ENCODE measurements at places on chromosomes 1 and 21.

DNA sequence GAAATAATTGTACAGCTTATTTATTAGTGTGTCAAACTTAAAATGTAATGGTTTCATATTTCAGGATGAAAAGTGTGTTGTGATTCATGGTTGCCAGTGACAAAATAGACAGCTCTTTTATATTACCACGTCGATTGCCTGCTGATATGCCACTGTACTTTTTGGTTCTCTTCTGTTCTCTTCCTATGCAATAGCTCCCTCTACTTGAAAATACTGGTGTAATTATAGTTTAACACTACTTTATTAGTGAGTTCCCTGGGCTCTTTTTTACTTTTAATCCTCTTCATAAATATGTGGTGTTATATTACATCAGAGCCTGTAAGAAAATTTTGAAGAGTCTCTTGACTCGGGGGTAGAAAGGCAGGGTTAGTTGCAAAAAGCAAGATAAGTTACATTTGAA lies 111.3 kb downstream of the PATJ start:
- DNase-seq, result no peak

DNA sequence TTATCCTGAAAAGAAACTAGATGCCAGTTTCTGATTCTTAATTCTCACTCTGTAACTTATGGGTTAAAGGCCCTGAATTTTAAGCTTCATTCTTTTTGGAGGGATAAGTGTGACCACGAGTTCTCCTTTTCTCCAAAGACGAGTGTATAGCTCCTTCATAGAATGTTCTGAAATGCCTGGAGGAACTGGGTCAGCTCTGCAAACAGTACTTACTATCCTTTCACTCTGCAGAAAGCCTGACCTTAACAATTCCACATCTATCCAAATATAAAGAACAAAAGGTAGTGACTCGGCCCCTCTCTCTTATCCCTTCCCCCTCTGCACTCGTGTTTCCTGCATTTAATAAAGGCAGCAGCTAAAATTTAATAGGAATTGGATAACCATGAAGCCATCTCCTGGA lies 150.5 kb downstream of the LYPLAL1 start:
- no peak for DNase-seq

DNA sequence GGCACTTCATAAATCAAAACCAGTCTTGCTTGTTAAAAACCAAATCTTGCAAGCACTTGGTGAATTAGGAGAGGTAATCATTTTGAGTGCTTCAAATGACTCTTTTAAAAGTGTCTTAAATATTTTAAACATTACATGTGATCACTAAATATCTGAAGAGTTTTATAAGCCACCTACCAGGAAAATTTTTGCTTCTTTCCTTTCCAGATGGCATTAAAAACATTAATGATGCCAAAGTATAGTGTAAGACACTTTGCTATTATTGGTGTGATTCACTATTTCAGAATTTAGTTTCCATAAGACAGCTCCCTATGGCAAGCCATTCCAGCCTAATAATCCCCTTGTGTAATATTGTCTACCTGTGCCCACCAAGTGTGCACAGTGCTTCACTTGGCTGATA lies 548.8 kb upstream of the ADAMTS5 start:
- DNase-seq, result no peak

DNA sequence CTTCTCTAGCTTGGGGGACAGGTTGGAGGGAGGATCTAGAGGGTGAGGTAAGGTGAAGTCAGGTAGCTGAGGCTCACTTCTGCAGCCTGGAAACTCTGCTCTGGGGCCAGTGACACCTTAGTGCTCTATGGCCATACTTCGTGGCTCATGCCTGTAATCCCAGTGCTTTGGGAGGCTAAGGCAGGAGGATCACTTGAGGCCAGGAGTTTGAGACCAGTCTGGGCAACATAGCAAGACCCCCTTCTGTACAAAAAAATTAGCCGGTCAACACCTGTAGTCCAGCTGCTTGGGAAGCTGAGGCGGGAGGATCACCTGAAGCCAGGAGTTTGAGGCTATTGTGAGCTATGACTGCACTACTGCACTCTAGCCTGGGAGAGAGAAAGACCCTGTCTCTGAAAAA lies 5.8 kb downstream of the LMNA start:
- no peak for DNase-seq

- no peak for DNase-seq
Measured at GRCh38 chr1:247056071-247056470, 22.5 kb downstream of the ZNF670 start.

GRCh38 chr1:152926091-152926490 lies 17.7 kb downstream of the IVL start:
- no peak for DNase-seq

- no peak for DNase-seq
Measured at GRCh38 chr21:21188513-21189195, 190.4 kb downstream of the NCAM2 start.

DNA sequence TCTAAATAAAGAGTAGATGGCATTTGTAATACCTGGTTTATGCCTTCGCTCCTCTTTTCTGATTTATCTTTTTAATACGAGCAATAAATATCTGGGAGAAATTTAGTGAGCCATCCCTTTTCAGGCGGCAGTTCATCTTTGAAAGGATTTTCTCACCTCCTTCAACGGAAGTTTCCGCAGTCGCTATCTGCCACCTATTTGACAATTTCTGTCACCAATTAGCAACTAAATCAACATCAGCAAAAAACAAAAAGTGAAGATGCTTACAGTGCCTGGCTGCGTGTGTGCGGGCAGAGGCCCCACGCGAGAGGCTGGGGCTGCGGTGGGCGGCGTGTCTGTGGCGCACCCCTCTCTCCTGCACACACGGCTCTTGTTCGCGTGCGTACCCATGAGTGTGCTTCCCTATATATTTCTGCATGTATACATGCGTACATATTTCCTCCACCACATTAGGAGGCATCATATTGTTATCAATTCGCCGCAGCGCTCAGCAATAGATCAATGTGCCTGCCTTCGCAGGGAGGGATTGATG lies 117.3 kb upstream of the BARHL2 start:
- DNase-seq, result no peak
